ENCODE measurements at places on chromosomes 16 and 17.

- no peak for DNase-seq
These were observed 14.7 kb downstream of the ALOX15B start for GRCh38 chr17:8053600-8053999.

- no peak for DNase-seq
These were observed 2.1 kb downstream of the CASKIN1 start for GRCh38 chr16:2194166-2194834.

GRCh38 chr17:72592242-72592966, 471.6 kb downstream of the SOX9 start:
- peak; percentile 77 for DNase-seq

DNA sequence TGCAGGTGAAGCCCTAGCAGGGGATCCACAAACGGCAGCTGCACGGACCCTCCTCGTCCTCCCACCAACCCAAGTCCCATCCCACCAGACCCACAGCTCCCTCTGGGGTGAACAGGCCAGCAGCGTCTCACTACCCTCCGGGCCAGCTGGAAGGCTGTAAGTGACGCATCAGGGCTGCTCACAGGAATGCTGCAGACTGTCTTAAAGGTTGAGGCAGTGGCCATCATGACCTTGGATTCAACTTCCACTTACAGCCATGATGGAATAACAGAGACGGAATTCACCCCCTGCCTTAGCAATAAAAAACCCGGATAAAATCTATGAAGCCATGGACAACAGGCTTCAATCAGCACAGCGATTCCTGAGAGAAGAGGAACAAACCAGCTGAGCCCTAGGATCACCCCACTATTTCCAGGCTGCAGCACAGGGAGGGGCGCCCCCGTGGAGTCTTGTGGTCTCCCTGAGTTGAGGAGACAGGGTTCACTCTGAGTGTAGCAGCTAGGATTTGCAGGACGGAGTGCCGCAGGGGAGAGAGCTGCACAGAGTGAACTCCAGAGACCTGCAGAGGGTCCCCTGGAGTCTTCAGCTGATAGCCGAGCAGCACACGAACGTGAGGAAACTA, 10.5 kb downstream of the FAM83G start:
- no peak for DNase-seq

DNA sequence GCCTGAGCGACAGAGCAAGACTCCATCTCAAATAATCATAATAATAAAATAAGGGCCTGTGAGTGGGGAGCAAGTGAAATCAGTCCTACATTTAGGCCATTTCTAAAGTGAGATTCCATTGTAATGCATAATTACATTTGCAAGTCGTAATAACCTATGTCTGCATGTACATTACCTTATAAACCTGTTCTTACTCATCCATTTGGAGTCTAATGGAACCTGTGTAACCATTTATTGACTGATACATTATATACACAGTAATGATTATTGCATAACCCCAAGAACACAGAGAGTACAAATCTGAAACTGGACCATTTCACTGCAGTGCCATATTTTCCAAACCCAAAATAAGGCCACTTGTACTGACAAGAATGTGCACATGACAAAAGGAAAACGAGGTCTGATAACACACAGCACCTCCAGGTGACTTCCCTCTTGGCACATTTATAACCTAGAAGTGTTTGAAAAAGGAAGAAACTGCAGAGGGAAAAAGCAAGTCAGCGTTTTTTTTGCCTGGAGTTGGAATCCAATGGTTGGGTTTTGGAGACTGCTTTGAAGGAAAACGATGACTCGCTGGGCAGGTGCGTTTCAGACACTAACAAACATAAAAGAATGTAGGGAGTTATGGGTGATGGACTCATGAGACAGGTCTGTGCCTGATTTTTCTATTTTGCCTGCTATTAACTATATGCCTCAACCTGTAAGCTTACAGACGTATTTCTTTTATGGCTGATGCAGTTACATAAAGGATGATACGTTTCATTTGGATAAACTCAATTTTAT, 63.6 kb upstream of the KIFC3 start:
- DNase-seq = no peak

GRCh38 chr16:87391324-87391949, 699 bp upstream of the MAP1LC3B start:
- DNase-seq = no peak

- DNase-seq = no peak
These were observed 21.7 kb downstream of the FAM117A start for GRCh38 chr17:49742166-49742638.

GRCh38 chr16:85334718-85335583, 222.7 kb upstream of the CIBAR2 start:
- no peak for DNase-seq

GRCh38 chr17:27496971-27497370, 40.7 kb downstream of the KSR1 start:
- no peak for DNase-seq

DNA sequence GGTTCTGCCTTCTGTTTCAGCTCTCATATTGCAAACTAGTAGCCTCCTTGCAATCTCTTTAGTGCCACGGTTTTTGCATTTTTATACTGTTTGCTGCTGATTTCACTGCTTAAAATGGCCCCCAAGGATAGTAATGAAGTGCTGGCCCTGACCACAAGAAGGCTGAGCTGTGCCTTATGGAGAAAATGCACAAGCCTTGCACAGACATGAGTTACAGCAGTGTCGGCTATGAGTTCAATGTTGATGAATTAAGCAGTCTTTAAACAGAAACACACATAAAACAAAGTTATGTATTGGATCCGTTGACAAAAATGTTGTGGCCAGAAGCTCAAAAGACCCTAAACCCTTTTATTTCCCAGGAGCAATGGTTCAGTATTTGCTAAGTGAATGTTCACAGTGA, 210.6 kb upstream of the DYNLRB2 start:
- no peak for DNase-seq

DNA sequence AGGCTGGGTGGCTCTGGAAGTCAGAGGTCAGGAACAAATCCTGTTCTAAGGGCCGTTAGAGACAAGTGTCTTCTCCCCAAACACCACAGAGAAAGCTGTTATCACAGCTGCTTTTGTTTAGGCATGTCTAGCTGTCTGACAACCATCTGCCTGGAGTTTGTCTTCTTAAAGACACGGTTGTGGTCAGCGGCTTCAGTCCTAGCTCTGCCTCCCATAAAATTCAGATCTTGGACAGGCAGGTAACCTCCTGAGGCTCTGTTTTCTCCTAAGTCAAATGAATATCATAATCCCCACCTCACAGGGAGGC, 2.3 kb upstream of the ITGA3 start:
- DNase-seq = no peak

DNA sequence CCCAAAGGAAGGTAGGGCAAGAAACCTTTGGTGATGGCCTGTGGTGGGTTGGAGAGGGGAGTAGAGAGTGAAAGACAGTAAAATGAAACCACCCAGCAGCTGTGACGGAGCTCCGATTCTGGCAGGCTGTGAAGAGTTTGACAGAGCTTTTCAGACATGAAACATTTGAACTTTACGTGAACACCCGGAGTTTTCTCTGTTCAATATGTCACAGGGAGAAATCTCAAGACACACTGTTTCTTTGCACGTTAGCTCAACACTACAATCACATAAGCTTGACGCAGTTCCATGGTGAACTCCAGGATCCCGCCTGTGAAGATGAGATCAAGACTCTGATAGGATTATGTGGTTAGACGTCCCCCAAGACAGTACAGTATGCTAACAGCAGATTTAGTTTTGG, 79.6 kb upstream of the CDH11 start:
- DNase-seq = no peak

- DNase-seq = no peak
These were observed 66.7 kb downstream of the TANGO6 start for GRCh38 chr16:68910051-68910450.

- DNase-seq = no peak
These were observed 1.4 kb downstream of the PLD2 start for GRCh38 chr17:4808378-4808767.

DNA sequence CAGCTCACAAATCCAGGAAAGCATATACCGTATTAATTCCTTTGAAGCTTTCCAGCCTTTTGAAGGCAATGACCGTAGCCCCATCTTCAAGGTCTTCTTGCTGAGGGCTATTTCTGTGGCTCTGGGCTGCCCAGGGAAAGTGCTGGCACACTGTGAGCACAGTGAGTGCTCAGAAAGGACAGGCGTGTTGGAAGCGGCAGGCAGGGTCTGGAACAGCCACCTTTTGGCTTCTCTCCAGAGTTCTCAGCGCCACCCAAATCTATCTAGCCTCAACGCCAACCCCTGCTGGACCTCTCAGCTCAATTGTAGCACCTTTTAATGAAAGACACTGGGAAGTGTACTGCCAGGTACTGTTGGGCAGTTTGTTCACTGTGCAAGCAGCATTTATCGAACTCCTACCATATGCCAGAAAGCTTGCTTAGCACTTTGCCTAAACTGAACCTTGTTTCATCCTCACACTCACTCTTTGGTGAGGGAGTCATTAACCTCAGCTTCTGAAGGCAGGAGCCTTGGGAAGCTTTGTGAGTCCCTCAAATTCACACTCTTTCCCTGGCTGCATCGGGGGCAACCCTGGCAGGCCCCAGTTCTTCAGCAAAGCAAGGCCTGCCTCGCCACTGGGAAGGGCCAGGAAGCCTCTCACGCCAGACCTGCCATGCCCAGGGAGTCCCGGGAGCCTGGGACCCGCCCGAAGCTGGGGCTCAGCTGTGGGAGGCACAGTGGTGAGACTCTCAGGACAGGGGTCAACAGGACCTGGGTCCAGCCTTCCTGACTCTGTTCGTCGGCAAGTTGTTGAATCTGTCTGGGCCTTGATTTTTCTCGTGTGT, 13.5 kb upstream of the CIBAR2 start:
- no peak for DNase-seq

DNA sequence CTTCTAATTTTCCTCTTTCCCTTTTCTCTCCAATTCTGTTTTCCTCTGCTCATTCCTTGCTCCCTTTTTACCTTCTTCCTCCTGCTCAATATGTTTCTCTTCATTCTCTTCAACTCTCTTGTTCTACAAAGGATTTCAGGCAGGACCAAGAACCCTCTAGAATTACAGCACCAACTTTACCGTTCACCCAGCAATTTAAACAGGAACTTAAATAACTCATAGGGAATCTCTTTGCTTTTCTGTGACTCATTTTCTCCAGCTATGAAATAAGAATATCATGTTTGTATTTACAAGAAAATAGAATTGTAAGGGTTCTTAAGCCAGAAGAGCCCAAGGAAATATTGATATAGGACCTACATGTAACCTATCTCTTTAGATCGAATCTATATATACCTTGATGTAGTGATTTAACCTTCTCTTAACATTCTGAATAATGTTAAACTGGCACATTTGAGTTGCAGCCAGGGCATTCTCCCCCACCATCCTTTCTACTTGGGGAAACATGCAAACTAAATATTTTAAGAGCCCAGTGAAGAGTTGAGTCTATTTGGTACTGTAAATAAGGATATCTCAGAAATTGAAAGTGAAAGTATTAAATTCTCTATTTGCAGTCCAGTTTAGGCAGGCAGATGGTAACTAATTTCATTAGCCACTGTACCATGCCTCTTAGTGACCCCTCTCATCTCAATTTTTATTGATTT, 137.0 kb downstream of the ANKFN1 start:
- no peak for DNase-seq

GRCh38 chr17:48593840-48594537, 410 bp upstream of the HOXB5 start:
- DNase-seq = peak; percentile 83

DNA sequence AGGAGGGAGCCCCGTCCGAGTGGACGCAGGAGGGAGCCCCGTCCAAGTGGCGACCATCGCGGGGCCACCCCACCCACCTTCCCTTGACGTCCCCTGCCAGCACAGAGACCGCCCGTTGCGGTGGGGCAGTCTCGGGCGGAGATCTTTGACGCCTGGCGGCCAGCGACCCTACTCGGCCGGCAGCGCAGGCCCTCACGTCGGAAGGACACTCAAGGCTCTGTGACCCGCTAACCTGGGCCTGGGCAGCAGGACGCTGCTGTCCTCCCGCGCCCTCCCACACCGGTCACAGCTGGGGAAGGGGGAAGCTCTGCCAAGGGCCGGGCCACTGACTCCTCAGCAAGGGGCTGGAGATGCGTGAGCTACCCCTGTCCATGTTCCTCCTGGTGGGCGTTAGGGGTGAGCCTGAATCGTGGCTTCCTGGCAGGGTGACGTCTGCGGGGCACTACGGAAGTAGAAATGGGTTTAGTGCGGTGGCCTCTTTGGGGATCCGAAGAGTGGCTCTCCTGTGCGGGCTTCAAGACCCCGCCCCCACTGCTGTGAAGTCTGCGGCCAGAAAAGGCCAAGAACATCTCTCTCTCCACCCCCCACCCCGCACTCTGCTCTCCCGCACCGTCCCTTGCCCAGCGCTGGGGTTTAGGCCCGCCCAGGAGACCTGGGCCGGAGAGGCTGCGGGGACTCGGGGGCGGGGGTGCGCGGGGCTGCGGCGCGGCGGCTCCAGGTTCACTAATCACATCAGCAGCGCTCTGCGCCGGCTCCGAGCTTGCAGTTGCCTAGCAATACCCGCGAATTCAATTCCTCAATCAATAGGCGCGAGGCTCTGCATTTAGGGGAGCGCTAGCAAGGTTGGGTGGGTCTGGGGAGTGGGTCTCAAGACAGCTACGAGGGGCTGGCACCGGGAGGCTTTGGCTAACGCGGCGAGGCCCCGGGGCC, 5.8 kb downstream of the CBX8 start:
- no peak for DNase-seq

GRCh38 chr17:37392024-37392590, 14.5 kb downstream of the ACACA start:
- peak; percentile 58 for DNase-seq

- DNase-seq = no peak
These were observed 30.4 kb upstream of the NFAT5 start for GRCh38 chr16:69535123-69536050.

- DNase-seq = no peak
These were observed at the start of gene ZNF319 for GRCh38 chr16:57999971-58000705. ZNF319 (minus strand) TSS chr16:58000672; CDS start chr16:57998265, 2,407 bp downstream.

DNA sequence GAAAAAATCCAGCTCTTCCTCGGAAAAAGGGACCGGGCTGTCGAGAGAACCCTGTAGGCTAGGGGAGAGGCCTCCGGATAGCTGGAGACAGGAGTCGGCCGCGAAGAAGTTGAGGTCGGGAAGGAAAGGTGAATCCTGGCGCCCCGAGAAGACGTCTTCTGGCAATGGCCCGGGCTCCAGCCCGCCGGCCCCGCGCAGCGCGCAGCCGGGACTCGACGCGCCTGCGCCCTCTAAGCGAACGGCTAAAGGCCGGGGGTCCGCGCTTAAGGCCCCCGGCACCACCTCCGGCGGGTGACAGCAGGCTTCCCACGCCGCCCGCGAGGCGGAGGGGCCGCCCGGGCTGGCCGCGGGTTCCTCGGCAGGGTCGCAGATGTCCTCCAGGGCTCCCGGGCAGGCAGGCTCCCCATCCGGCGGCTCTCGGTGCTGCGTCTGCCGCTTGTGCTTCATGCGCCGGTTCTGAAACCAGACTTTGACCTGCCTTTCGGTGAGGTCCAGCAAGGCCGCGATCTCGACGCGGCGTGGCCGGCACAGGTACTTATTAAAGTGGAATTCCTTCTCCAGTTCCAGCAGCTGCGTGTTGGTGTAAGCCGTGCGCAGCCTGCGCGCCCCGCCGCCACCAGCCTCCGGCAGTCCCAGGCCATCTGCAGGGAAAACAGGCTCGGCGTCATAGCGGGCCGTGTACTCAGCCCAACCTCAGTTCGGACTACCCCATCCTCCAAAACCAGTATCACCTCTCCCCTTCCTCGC, 1.6 kb downstream of the HOXB2 start:
- DNase-seq = peak; percentile 69

GRCh38 chr16:67884684-67885083, at the start of gene NRN1L:
NRN1L (plus strand) TSS chr16:67884885; CDS start chr16:67884904, 19 bp downstream.
- no peak for DNase-seq

- DNase-seq = no peak
These were observed 7.9 kb downstream of the UMOD start for GRCh38 chr16:20344611-20345010.

- no peak for DNase-seq
These were observed 46.3 kb downstream of the TANGO6 start for GRCh38 chr16:68889508-68890150.

Data from activated CD4-positive, alpha-beta T cell treated with anti-CD3 and anti-CD28 coated beads, Interleukin-2, Interleukin-4, amounts not matched to agents 100 ng/mL and 50 ng/mL, durations not matched to agents 16 hours and 8 hours (primary cell).